ENCODE measurements at places on chromosomes 1 and 21. TPM values are rescaled to one million over a fixed set of nuclear protein-coding genes. Genes with fewer than 3 reads are reported as not detected.

DNA sequence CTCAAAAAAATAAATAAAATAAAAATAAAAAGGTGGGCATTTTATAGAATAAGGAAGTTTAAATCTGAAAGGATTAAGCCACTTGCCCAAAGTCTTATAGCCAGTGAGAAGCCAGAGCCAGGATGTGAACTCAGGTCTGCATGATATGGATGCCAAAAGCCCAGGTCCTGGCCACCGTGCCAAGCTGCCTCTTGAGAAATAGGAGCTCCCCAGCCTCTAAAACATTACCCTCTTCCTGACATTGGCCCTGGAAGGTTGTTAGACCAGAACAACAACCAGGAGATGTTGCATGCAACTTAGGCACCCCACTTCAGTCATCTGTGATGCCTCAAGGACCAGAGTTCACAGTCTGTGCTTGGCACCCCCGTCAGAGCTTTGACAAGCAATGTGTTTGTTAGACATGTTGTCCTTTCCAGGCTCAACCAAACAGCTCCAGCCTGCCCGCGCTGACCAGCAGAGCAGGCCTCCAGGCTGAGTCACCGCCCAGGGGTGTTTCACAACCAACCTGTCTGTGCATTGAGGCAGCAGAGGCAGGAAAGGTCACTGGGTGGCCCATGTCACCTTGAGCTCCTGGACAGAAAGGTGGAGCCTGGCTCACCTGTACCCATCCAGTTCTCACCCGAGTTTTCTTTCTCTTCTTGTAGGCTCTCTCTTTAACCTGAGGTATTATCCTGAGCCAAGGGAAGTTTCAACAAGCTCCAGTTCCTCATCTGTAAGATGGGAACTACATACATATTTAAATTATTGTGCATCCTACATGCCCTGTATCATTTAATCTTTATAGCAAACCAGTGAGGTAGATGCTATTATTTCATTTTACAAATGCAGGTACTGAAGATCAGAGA, 14.9 kb upstream of the MED18 start:
- no peaks in the 10 kb centered on the region for H3K36me3 ChIP-seq
- no peak overlapping the region for H3K4me3 ChIP-seq
- no peak for DNase-seq
- H3K27ac ChIP-seq: no peak overlapping the region

Gene HES4
- not detected for total RNA-seq

Gene AVPR1B
- not detected for total RNA-seq

GRCh38 chr1:202203238-202204039, 9.8 kb downstream of the LGR6 start:
- no peak overlapping the region for H3K4me3 ChIP-seq
- DNase-seq: no peak
- H3K4me1 ChIP-seq: peaks cover 48% of the 10 kb centered on the region
- no peak overlapping the region for H3K27ac ChIP-seq
- no peaks in the 10 kb centered on the region for H3K36me3 ChIP-seq

- no peaks in the 10 kb centered on the region for H3K4me1 ChIP-seq
- DNase-seq: no peak
- H3K27ac ChIP-seq: no peak overlapping the region
- no peaks in the 10 kb centered on the region for H3K36me3 ChIP-seq
These were observed 142.6 kb upstream of the PALMD start for GRCh38 chr1:99503276-99503747.

DNA sequence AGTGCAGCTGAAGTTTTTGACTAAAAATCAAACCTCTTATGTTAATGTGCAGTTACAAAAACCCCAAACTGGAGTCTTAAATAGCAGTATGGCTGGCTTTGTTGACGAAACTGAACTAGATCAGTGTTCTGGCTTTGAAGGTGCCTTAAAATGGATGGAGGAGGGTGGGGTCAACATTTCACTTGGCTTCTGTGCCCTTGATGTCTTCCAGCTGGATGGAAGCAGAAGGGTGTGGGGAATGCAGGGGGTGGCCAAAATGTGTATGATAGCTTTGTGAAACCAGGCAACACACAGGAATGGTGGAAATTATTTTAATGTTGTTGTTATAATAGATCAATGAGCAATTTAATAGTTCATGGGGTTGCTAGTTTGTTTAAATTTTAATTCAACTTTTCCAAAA, 96.8 kb upstream of the C1orf105 start:
- no peaks in the 10 kb centered on the region for H3K4me1 ChIP-seq
- no peaks in the 10 kb centered on the region for H3K36me3 ChIP-seq
- H3K4me3 ChIP-seq: no peak overlapping the region
- no peak overlapping the region for H3K27ac ChIP-seq

Gene LRRN2
- total RNA-seq: not detected

DNA sequence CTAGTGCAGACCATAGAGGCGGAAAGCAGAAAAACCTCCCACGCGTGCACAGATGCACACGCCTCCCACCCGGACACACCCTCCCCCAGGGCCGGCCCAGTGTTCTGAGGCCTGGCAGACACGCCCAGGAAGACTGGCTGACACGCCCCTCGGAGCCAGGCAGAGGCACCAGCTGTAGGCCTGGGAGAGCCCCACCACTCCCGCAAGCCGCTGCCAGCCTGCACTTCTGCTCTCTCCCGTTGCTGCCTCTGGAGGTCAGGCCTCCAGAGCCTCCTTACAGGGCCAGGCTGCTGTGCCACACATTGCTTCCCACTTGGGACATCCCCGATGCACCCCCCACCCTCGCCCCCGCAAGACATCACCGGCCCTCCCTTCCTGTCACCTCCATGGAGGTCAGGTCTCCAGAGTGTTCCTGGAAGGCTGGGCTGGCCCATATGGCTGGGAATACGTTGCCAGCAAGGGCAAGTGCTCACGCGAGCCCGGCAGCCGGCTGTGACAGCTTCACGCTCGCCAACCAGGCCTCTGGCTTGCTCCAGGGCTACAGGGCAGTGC, 40.4 kb downstream of the CASZ1 start:
- peak; percentile 72 for DNase-seq
- no peak overlapping the region for H3K27ac ChIP-seq
- no peak overlapping the region for H3K4me3 ChIP-seq
- H3K4me1 ChIP-seq: peaks cover 3% of the 10 kb centered on the region

Gene RPS8
- total RNA-seq: 3,037 TPM

DNA sequence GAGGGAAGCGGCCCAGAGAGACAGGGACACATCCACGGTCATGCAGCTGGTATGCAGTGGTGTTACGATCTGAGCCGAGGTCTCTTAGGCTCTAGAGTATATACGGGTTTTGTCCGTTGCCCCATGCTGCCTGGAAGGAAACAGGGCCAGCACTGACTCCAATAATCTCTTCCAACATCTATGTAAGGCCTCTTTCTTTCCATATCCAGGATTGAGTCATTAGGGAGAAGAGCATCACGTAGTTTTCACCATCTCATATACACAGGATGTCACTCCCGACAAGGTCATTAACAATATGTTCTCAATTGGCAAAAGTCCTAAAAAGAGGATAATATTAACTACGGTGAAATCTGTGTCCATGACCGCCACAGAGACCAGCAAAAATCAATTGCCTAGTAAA, 4.4 kb downstream of the C8B start:
- no peak overlapping the region for H3K27ac ChIP-seq
- no peaks in the 10 kb centered on the region for H3K36me3 ChIP-seq
- H3K27me3 ChIP-seq: no peaks in the 10 kb centered on the region
- no peak overlapping the region for H3K4me3 ChIP-seq
- no peak for DNase-seq

Gene UBL4B
- not detected for total RNA-seq

DNA sequence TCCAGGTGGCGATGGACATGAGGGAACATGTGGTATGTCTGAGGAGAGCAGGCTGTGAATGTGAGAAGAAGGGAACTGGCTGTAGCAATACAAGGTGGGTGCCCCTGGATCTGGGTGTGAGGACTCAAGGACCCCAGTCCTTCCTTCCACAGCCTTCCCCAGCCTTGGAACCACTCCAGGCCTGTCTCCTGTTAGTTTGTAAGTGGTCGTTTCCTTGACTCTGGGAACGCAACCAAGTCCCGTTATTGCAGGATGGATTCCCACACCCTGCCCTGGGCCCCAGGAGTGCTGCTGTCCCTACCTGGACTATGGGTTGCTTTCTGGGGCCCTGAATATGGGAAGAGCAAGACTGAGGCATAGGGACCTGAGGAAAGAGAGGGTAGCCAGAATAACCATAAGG, 47.2 kb upstream of the VANGL1 start:
- no peaks in the 10 kb centered on the region for H3K36me3 ChIP-seq
- H3K27ac ChIP-seq: no peak overlapping the region
- H3K4me3 ChIP-seq: no peak overlapping the region

Gene SNAP47
- total RNA-seq: 30.3 TPM

Gene DCDC2B
- not detected for total RNA-seq

DNA sequence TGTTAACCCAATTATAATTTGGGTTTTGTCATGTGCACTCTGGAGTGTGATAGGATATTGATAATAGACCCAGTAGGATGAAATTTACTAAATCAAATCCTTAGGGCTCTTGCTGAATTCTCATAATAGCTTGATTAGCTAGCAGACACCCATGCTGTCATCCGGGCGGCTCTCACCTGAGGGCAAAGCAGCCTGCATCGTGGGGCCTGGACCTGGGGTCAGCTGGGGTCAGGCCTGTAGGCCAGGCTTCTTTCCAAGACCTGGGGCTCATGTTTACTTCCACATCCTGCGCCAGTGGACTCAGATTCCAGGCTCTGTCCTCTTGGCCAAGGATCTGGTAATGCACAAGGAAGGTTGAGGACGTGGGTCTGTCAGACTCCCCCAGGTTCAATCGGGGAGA, 486.3 kb downstream of the NPHP4 start:
- no peaks in the 10 kb centered on the region for H3K4me1 ChIP-seq
- no peaks in the 10 kb centered on the region for H3K36me3 ChIP-seq
- H3K4me3 ChIP-seq: no peak overlapping the region
- DNase-seq: no peak
- no peak overlapping the region for H3K27ac ChIP-seq

DNA sequence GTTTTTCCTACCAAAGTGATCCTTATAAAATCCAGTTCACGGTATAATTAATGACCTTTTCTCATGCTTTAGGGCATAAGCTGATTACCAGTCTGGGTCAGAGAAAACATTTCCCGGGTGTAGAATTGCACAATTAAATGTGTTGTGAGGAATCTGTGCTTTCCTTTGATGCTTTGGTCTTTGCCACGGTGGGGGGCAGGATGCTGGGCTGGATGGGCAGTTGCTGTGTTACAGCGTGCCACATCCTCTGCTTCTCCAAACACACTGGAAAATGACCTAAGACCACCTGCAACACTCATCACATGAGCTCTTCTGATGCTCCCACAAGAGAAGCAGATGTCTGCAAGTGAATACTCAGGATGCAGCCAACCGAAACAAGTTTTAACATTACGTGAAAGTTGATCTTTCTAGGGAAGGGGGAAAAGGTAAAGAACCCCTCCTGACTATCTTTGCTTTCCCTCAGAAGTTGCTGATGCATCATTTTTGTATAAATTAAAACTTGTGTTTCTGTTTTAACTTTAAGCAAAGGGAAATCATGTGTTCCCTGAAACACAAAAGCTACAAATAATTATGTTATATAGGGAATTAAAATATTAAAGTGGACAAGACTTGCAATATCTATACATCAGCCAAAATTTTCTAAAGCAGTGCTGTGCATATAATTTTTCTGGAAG, 515.3 kb upstream of the NR5A2 start:
- H3K4me3 ChIP-seq: no peak overlapping the region
- DNase-seq: no peak
- H3K27me3 ChIP-seq: no peaks in the 10 kb centered on the region
- H3K27ac ChIP-seq: no peak overlapping the region

DNA sequence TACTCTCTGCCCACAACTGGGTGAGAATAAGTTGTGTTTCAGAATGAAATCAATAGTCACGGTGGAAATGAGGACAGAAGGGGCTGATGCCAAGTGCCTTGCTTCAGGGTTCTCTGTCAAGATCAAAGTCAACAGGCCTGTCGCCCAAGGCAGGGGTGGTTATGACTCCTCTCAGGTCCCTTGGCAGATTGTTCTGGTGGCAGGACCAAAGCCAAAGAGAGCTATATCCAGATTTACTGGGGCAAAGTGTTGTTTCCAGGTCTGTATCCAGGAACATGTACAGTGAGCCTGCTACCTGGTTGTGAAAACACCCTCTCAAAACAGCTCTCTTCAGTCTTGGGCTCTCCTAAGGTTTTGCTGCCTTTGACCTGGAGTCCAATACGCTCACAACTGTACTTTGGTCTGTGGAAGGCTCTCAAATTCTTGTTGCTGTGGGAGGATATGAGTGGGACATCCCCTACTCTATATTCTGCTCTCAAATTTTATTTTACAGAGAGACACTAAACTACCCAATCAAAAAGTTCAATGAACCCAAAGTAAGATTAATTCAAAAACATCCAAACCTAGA, 175.1 kb upstream of the ETV3 start:
- H3K27ac ChIP-seq: no peak overlapping the region
- H3K27me3 ChIP-seq: no peaks in the 10 kb centered on the region
- DNase-seq: no peak
- no peaks in the 10 kb centered on the region for H3K36me3 ChIP-seq

DNA sequence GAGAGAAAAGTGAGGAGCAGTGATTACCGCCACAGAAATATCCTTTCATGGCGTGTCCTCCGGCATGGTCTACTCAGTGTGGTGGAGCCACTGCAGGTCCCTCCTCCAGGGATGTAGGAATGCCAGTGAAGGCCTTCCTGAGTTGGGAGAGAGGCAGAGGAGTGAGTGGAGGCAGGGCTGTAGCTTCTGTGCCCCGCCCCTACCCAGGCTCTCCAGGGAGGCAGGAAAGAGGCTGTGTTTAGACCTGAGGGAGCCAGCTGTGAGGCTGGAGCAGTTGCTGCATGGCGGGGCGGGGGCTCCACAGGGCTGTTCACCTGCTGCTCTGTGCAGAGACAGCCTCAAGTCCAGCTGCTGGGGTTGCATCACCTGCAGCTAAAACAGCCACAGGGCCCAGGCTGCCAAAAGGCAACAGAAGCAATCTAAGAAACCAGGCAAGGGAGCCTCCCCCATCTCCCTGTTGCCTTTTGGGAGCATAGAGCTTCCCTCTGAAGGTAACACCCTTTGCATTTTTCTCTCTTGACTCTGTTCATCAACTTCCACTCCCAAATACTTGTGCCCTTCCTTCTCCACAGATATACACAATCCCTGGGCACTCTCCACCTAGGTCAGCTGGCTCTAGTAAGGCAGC, 801 bp upstream of the ANXA9 start:
- H3K4me3 ChIP-seq: no peak overlapping the region
- no peak for DNase-seq
- H3K4me1 ChIP-seq: peaks cover 31% of the 10 kb centered on the region

DNA sequence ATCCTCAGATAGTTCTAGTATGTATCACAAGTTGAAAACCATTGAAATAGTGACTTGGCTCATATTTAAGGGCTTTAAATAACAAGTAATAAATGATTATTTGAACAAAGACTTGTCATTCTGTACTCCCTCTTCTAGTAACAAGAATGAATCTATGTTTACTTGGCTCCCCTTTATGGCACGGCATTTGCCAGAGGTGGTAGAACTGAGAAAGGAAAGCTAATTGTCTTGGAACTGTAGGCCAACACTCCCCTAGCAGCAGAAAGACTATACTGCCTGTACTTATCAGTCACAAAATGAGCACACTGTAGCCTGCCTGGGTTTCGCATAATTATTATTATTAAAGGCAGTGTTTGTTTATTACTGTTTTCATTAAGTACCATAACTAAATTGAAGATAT, 29.6 kb upstream of the SMYD2 start:
- no peaks in the 10 kb centered on the region for H3K4me1 ChIP-seq
- no peak overlapping the region for H3K27ac ChIP-seq

Gene GORAB
- total RNA-seq: 10.9 TPM

- no peaks in the 10 kb centered on the region for H3K27me3 ChIP-seq
- no peak overlapping the region for H3K27ac ChIP-seq
- H3K4me3 ChIP-seq: no peak overlapping the region
- no peaks in the 10 kb centered on the region for H3K36me3 ChIP-seq
- no peak for DNase-seq
- H3K4me1 ChIP-seq: no peaks in the 10 kb centered on the region
These were observed 11.2 kb upstream of the C2CD2 start for GRCh38 chr21:41965045-41965444.

- no peak overlapping the region for H3K27ac ChIP-seq
- no peak for DNase-seq
- no peaks in the 10 kb centered on the region for H3K27me3 ChIP-seq
- H3K4me1 ChIP-seq: no peaks in the 10 kb centered on the region
These were observed 29.9 kb downstream of the TMCO1 start for GRCh38 chr1:165738794-165739193.
